EH (cell line): ENCODE measurements at places on chromosomes 3 and 15.

DNA sequence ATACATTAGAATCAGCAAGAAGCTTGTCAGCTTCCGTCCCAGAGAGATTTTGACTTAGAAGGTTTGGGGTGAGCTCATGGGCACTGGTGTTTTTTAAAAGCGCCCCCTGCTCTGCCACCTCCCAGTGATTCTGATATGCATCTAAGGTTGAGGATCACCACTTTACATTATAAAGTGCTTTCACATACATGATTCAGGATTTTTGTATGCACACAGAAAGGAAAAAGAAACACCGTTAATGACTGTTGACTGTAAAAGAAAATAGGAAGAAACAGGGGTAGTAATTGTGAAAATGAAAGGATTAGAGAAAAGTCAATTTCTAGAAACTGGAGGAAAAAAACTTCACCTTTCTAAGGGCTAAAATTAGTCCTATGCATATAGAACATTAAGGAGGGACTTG lies 104.9 kb upstream of the ZBED2 start:
- no peak for DNase-seq

GRCh38 chr3:15462451-15462850 lies 35.1 kb downstream of the EAF1 start:
- DNase-seq: no peak

DNA sequence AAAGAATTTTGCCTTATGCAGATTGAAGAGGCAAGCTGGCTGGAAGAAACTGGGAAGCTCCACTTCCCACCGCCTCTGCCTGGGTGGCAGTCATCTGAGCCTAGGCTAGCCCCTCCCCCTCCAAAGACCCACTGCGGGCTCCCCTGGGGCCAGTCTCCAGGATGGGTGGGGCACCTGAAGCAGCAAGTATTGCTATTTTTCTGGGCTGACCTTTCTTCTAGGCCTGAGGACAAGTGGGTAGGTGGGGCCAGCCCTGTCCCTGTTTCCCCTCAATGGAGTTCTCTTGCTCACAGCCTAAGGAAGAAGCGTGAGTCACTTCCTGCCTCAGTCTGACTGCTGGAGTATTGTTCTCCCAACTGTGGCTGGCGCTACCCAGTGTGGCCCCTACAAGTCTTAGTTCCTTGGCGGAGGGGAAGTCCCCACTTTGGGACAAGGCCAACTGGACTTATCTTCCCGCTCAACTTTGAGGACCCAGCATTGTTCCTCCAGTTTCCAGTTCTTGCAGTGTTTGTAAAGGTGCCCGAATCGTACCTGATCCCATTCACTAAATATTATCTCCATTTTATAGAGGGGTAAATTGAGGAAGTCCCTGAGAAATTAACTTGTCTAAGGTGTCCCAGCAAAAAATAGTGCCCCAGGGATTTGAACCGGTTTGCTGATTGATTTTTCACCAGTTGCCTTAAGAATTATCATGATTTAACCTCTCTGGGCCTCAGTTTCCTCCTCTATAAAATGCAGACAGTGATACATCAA lies 1.4 kb downstream of the FURIN start:
- DNase-seq: peak; percentile 88

DNA sequence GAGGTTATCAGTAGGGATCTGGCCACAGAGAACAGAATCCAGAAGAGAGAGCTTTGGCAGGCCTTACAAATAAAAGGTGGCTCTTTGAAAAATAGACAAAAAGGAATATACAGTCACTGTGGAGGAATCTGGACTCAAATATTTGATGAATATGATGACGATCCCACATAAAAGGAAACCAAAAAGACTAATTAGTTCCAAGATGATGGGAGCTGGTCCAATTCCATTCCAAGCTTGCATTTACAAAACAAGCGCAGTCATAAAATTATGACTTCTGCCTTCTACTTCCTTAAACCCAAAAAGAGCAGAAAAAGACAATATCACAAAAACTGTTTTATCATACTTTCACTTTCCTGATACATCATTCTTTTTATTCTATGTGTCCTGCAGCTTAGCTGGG lies 285.8 kb downstream of the DIPK2A start:
- no peak for DNase-seq

GRCh38 chr3:64131725-64132469 lies 93.4 kb downstream of the PRICKLE2 start:
- DNase-seq: peak; percentile 49

- DNase-seq: no peak
Measured at GRCh38 chr3:138578961-138579574, 15.0 kb downstream of the CEP70 start.

- DNase-seq: peak; percentile 68
Measured at GRCh38 chr3:139906418-139906817, 28.6 kb upstream of the CLSTN2 start.

DNA sequence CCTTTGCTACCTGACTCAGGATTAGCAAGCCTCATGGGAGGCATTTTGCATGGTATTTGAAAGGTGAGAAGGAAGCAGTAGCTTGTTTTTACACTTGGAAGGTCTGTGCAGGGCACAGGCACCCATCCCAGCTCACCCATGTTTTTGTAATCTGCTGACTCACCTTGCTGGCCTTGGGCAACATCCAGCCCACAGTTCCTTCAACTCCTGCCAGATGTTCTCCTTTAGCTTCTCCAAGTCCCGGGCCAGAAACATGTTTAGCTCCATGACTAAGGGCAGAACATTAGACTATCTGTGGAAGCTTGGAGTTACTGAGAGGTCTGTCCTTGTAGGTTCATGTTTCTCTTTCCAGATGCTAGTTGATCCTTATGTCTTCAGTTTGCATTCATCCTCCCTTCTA lies 12.4 kb upstream of the ZNF770 start:
- peak; percentile 55 for DNase-seq

DNA sequence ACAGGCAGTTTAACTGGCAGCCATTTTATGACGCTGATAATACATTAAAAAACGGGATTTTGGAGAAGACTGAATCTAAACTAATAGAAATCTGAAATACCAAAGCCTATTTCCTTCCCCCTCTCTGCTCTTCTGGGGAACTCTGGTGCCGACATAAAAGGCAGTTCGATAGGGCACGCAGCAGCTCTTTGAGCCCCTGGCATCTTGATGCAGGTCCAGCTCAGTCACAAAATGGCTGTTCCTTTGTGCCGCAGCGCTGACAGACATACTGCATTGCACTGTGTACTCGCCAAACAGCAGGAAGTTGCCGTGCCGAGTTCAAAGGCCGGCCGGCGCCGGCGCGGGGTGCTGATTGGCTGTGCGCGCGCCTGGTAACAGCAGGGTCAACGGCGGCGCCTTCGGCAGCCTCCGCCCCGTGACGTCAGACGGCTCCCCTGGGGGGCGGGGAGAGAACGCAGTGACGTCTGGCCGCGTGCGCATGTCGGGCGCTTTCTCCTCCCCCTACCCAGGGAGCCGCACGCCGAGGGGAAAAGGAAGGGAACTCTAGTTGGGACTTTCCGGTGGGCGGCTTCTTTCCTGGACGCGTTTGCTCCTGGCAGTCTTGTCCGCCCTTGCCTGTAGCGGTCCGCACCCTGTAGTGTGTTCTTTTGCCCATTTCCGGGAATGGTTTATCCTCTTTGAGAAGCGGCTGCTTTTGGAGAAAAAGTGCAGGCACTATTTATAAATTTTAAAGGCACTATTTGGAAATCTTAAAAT lies 4.0 kb downstream of the CHD2 start:
- DNase-seq: peak; percentile 99
